T-helper 2 cell treated with Interferon-gamma antibody and Interleukin-4, amounts not matched to agents 5 μg/mL and 100 μg/mL, for 36 hours (primary cell): ENCODE measurements at places on chromosomes 7 and 10.
A peak's percentile ranks its signal among the peaks of the same experiment; 100 is the strongest.

DNA sequence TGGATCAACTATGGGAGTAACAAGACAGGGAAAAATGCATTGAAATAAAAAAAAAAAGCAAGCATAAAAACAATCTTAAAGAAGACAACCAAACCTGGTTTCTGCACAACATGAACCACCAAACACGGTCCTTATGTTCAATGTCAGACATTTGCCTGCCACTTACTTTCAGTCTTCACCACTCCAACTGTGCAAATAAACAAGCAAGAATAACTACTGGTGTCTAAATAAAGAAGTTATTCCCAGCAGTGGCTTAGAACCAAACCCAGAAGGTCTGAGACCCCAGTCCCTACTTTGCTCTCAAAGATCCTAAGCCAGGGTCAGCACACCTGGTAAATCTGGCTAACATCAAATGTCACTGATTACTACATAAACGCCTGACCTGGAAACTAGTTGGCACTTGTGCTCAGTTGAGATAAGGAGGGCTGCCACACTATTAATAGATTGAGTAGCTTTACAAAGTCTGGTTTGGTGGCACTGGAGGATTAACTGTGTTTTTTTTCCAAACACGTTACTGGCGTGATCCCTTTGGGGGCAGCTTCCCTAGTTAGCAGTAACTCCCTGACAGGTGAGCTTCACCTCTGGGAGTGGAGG lies 62.7 kb upstream of the ABLIM1 start:
- no peak for DNase-seq

DNA sequence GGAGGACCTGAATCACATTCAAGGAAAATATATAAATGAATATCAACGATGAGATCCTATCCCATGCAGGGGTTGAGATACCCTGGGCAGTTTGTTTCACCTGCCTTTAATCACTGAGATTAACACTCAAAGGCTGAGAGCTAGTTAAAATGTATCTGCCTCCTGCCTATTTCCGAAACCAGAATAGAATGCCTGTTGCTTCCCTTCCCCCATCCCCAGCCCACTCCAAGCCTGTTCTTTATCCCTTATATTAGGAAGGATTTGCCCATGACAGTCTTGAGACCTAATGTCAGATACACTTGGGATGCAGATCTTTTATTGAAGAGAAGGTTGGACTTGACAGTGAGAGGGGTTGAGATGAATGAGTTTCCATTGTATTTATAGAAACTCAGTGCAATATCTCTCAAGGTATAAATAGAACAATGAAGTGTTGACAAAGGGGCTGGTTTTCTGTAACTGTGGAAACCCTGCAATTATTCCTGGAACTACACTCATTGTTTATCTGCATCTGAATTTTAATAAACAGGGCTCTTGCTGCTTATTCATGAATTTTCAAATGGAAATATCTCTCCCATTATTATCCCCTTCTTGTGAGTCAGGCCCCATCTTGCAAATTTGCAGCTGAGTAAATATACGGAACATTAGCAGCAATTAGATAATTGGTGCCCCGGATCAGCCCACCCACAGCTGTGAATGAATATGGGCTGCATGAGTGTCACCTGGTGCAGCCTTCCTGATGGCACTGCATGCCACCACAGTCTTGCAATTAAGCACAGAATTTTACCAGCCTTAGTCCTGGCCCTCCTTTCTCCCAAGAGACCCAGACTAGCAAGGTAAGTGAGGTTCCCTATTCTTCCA lies 66.7 kb downstream of the SORCS3 start:
- DNase-seq = no peak

GRCh38 chr7:20776214-20776911 lies 10.3 kb downstream of the SP8 start:
- no peak for DNase-seq

DNA sequence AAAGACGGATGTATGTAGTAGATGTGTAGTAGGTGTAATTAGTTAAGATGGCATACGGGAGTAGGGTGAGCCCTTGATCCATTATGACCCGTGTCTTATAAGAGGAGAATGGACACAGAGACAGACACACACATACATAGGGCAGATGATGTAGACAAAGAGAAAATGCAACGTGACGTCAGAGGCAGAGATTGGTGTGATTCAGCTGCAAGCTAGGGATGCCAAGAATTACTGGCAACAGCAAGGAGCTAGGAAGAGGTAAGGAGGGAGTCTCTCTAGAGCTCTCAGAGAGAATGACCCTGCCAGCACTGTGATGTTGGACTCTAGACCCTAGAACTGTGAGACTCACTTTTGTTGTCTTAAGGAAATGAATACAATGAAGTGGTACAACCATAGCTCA lies 247.0 kb upstream of the HABP2 start:
- DNase-seq = no peak

- DNase-seq = peak; percentile 24
These were observed 90.9 kb downstream of the NEURL1 start for GRCh38 chr10:103584216-103585010.
